ENCODE measurements at places on chromosomes 16 and 17. TPM values are rescaled to one million over a fixed set of nuclear protein-coding genes. Genes with fewer than 3 reads are reported as not detected.

The CYGB gene
- total RNA-seq: 11.3 TPM

- H3K27me3 ChIP-seq: no peaks in the 10 kb centered on the region
- no peak for DNase-seq
- no peak overlapping the region for H3K27ac ChIP-seq
- H3K36me3 ChIP-seq: no peaks in the 10 kb centered on the region
- no peak overlapping the region for H3K4me3 ChIP-seq
- no peaks in the 10 kb centered on the region for H3K4me1 ChIP-seq
Measured at GRCh38 chr17:50214976-50215760, 13.7 kb upstream of the COL1A1 start.

DNA sequence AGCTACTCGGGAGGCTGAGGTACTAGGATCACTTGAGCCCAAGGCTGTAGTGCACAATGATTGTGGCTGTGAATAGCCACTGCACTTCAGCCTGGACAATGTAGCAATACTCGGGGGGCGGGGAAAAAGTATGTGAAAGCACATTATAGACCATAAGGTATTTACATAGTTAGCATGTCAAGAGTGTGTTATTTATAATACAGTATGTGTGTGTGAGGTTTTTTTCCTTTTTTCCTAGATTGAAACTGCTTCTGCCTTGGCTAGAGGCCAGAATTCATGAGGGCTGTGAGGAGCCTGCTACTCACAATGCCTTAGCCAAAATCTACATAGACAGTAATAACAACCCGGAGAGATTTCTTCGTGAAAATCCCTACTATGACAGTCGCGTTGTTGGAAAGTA lies 30.5 kb downstream of the PTRH2 start:
- peaks cover 94% of the 10 kb centered on the region for H3K36me3 ChIP-seq
- H3K27ac ChIP-seq: no peak overlapping the region
- no peaks in the 10 kb centered on the region for H3K4me1 ChIP-seq
- H3K27me3 ChIP-seq: no peaks in the 10 kb centered on the region

GRCh38 chr17:5121186-5121841 lies 5.5 kb downstream of the USP6 start:
- DNase-seq: peak; percentile 27
- H3K4me1 ChIP-seq: no peaks in the 10 kb centered on the region
- H3K4me3 ChIP-seq: no peak overlapping the region

DNA sequence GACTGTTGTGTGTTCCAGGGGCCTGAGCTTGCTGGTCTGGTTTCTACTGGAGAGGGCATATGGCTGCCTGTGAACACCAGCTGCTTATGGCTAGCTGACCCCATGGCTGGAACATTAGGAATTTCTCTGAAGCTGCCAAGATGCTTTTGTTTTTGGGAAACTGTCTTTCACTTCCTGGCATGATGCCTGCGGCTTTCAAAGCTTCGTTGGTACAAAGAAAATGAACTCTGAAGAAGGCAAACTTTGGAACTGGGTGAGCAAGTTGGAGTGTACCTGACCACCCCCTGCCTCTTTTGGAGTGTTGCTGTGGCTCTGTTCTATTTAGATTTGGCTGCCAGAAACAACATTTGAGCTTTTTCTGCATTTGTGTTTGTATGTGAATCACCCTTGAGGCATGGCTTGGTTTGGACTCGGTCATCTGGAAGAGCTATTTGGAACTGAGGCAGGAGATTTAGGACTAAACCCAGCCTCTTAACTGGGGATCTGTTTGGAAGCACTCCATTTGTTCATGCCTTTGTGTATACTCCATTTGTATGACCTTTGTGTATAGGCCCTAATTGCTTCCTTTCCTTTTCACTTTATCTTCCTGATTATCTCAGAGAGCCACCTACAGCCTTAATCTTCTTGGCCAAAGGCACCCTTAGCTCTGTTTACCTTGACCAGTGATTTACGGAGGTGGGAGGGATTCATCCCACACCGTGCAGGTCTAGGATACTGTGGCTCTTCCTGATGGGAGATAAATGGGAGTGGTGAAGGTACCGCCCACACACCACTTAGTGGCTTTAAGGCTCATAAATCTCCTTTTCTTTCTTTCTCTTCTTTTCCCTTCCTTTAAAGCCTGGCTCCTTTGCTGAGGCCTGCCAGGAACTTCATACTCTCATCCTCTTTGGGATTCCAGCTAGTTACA lies 7.3 kb upstream of the CPHXL start:
- H3K27me3 ChIP-seq: no peaks in the 10 kb centered on the region
- no peak overlapping the region for H3K4me3 ChIP-seq
- H3K4me1 ChIP-seq: peaks cover 22% of the 10 kb centered on the region
- H3K27ac ChIP-seq: no peak overlapping the region

GRCh38 chr16:14606102-14606501 lies 24.0 kb downstream of the PARN start:
- H3K4me1 ChIP-seq: no peaks in the 10 kb centered on the region
- no peak overlapping the region for H3K27ac ChIP-seq
- H3K27me3 ChIP-seq: no peaks in the 10 kb centered on the region

GRCh38 chr16:9330095-9330494 lies 238.7 kb downstream of the HAPSTR1 start:
- H3K27ac ChIP-seq: no peak overlapping the region
- H3K4me1 ChIP-seq: no peaks in the 10 kb centered on the region
- no peaks in the 10 kb centered on the region for H3K36me3 ChIP-seq
- H3K27me3 ChIP-seq: no peaks in the 10 kb centered on the region
- H3K4me3 ChIP-seq: no peak overlapping the region

The PLCG2 gene
- total RNA-seq: 44.4 TPM

GRCh38 chr16:67541391-67542263 lies 13.0 kb downstream of the RIPOR1 start:
- no peaks in the 10 kb centered on the region for H3K36me3 ChIP-seq
- H3K4me1 ChIP-seq: peaks cover 15% of the 10 kb centered on the region

GRCh38 chr16:6892966-6893365 lies 439.7 kb upstream of the RBFOX1 start:
- H3K4me3 ChIP-seq: no peak overlapping the region
- H3K27me3 ChIP-seq: no peaks in the 10 kb centered on the region
- no peaks in the 10 kb centered on the region for H3K36me3 ChIP-seq
- DNase-seq: no peak

GRCh38 chr16:27270349-27270748 lies 1.8 kb upstream of the NSMCE1 start:
- no peak overlapping the region for H3K4me3 ChIP-seq
- H3K36me3 ChIP-seq: no peaks in the 10 kb centered on the region
- no peaks in the 10 kb centered on the region for H3K27me3 ChIP-seq

The KSR1 gene
- 64.4 TPM for total RNA-seq
